Activated T-helper 17 cell treated with anti-CD3 and anti-CD28 coated beads, Interleukin-2, amount 50 U/mL, for 72 hours (primary cell): ENCODE measurements at places on chromosomes 4 and X. TPM values are rescaled to one million over a fixed set of nuclear protein-coding genes. Genes with fewer than 3 reads are reported as not detected.

DNA sequence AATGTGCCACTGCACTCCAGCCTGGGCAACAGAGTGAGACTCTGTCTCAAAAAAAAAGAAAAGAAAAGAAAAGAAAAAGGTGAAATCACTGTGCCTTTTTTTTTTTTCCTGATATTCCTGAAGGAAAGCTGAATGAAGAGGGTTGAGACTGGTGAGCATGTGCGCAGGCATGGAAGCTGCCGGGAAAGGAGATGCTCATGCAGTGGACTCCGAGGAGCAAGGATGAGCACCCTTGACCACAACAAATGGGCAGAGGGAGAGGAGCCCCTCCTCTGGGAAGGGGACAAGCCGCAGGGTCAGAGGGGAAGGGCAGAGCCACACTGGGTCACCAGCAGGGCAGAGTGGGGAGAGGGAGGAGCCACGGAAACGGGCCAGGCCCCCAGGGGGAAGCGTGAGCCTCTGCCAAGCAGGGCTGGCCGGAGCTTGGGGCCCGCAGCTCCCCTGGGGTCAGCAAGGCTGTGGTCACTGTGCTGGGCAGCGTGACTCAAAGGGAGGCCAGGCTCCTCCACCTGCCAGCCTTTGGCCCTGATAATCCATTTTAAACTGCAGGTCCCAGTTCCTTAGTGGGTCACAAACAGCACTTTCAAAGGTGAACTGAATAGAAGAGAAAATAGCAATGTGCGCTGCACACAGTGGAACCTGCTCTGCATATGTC, 79.8 kb downstream of the NAT8L start:
- H3K27me3 ChIP-seq: no peaks in the 10 kb centered on the region
- H3K4me1 ChIP-seq: peaks cover 18% of the 10 kb centered on the region

The PAGE2 gene
- total RNA-seq: not detected

GRCh38 chrX:20181598-20182329, 40.1 kb upstream of the EIF1AX start:
- H3K27ac ChIP-seq: peak overlapping the region; percentile 67
- ATAC-seq: peak; percentile 92
- H3K27me3 ChIP-seq: no peaks in the 10 kb centered on the region
- H3K4me3 ChIP-seq: peak overlapping the region; percentile 19

The LGI2 gene
- not detected for total RNA-seq

- no peaks in the 10 kb centered on the region for H3K4me1 ChIP-seq
- no peak for ATAC-seq
- no peak overlapping the region for H3K4me3 ChIP-seq
- no peaks in the 10 kb centered on the region for H3K27me3 ChIP-seq
- H3K36me3 ChIP-seq: no peaks in the 10 kb centered on the region
Observed at GRCh38 chr4:48321312-48321711, 20.0 kb upstream of the SLAIN2 start.
